ENCODE measurements at places on chromosomes 4 and X.

- DNase-seq, result no peak
These were observed 4.8 kb upstream of the STATH start for GRCh38 chr4:69991016-69991415.

DNA sequence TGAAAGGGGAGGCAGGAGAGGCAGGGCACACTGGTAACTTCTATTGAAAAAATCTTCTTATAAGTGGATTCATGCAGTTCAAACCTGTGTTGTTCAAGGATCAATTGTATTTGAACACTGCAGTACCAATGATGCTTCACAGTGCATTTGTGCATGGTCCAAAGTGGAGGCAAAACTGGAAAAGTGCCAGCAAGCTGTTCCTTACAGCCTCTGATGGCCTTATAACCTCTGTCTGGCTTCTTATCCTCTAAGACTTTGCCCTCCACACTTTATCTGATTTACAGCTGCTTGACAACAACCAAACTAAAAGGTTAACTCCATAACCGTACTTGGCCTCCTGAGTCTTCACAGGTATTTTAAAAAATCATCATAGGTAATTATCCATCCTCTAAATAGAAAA lies 40.4 kb downstream of the MAGEB17 start:
- DNase-seq, result no peak

- no peak for DNase-seq
These were observed 162.5 kb downstream of the BANK1 start for GRCh38 chr4:101952985-101953384.

DNA sequence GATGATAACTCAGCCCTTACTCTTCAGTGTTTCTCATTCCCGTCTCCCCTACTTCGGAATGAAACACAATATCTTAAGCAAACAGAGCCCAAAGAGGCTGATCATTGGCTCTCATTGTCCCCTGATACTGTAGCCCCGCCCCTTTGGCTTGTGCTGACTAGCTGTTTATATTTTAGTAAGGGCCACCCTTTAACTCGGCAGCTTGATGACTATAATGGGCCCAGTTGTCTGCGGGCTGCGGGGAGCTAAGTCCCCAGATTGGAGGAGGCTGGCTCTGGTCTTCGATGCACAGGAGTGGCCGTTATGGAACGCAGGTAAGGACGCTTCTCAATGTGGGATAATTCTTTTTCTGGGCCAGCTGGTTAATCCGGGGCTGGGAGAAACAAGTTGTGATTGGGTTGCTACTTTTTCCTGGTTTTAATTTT lies at the start of gene TRIM2:
TSS of gene TRIM2 (plus strand) at position 197 of the 425 bp plus-strand sequence. CDS start at position 285, 88 bp downstream.
- DNase-seq, result no peak

- peak; percentile 61 for DNase-seq
These were observed 23.9 kb upstream of the TMSB4X start for GRCh38 chrX:12950851-12951594.

DNA sequence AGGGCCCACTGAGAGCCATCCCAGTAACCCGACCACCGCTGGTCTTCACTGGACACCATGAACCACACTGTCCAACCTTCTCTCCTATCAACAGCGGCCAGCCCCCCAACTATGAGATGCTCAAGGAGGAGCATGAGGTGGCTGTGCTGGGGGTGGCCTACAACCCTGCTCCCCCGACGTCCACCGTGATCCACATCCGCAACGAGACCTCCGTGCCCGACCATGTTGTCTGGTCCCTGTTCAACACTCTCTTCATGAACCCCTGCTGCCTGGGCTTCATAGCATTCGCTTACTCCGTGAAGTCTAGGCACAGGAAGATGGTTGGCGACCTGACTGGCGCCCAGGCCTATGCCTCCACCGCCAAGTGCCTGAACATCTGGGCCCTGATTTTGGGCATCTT lies 423.8 kb upstream of the EPHA5 start:
- no peak for DNase-seq

Data from effector memory CD8-positive, alpha-beta T cell (primary cell).